ENCODE measurements at places on chromosomes 1 and 21. TPM values are rescaled to one million over a fixed set of nuclear protein-coding genes. Genes with fewer than 3 reads are reported as not detected.

GRCh38 chr1:8653878-8654277, 163.6 kb downstream of the RERE start:
- no peak for DNase-seq

DNA sequence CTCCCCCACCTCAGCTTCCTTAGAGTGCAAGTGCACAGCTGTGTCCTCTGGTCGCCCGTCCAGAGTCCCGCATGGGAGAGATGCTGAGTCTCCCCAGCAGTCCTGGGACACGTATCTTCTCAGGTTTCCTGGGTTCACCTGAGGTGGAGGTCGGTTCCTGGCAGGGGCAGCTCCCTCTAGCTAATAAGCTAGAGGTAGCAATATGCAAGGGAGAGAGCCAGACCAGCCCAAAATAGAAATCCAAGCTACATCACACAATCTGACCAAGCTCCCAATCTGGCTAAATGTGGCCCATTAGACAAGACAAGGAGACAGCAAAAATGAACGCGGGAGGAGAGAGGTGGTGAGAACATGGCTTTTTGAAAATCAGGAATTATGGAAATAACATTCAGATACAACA, 30.9 kb upstream of the CADM3 start:
- no peak for DNase-seq

DNA sequence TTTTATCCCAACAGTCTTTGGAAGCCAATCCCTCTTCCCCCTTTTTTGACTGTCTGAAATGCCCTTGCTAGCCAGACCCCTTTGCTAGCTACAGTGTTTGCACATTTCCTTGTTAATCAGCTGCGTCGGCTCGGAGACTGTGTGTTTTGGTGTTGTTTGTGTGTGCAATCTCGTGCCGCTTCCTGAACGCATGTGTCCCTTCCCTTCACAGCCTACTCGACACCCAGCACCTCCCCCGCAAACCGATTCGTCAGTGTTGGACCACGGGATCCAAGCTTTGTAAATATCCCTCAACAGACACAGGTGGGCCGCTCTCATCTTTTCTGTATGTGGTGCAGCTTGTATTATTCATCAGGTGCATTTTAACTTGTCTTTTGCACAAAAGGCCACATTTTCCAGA, 298.7 kb downstream of the TM2D1 start:
- DNase-seq, result no peak

DNA sequence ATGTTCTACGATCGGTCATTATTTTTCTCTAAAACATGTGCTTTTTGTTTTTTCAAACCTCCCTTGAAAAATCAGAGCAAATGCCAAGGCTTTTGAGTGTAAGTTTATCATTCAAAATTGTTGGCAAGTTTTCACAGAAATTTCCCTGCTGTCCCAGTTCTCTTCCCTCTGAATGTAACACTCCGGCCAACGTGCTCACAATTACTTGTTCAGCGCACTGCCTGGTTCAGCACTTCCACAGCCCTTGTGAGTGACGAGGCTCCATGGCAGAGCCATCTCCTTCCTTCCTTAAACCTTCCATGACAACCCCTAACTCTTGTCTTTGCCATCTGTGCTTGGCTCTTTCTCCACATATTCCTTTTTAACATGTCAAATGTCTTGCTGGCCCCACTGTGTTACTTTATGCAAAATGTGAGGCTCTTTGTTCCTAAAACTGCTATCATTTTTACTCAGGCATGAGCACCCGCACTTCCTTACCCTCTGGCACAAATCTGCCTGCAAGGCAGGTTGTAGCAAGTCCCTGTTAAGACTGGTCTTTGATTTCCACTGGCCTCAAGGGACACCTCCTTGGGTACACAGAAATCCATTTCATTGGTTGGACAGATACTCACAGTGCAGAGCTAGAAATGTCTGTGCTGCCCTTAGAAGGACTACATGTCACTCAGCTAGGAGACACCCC, 142.8 kb downstream of the HUNK start:
- DNase-seq, result no peak

DNA sequence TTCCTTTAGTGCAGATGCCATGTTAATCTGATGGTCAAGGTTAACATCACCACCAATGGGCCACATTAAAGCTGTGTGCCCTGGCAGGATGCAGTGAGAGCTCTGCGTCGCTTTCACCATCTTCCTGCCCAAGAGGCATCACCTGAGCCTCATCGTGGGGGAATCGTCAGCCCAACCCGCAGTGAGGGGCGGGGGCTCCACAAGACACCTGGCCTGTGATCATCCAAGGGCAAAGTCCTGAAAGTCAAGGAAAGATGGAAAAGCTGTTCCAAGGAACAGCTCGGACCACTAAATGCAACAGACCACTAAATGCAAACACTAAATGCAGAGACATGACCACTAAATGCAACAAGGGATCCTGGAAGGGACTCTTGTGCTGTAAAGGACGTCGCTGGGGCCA, 49.9 kb downstream of the WDR4 start:
- no peak for DNase-seq

- no peak for DNase-seq
Measured at GRCh38 chr1:165942927-165943597, 115.6 kb downstream of the UCK2 start.

GRCh38 chr1:20493839-20494608, 8.0 kb upstream of the CAMK2N1 start:
- DNase-seq, result peak; percentile 90

- DNase-seq, result no peak
Measured at GRCh38 chr1:192789871-192790270, 19.0 kb upstream of the RGS2 start.

- DNase-seq, result peak; percentile 97
Measured at GRCh38 chr1:225735252-225736149, 42.1 kb upstream of the SRP9 start.

DNA sequence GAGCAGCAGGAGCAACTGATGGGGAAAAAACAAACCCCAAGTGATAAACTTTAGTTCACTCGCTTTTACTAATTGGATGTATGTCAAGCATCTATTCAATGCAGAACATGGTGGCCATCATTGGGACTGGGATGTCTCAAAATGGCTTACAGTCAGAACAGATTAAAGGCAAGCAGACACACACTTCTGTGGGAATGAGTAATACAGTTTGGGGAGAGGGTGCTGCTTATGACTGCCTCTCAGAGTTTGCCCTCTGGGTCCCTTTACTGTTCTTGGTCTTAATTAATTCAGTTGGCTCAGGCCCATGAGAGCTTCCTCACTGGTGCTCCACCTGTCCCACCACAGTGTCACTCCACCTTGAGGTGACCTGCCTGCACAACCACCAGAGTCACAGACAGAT, 119.5 kb downstream of the TBX19 start:
- DNase-seq, result peak; percentile 29

DNA sequence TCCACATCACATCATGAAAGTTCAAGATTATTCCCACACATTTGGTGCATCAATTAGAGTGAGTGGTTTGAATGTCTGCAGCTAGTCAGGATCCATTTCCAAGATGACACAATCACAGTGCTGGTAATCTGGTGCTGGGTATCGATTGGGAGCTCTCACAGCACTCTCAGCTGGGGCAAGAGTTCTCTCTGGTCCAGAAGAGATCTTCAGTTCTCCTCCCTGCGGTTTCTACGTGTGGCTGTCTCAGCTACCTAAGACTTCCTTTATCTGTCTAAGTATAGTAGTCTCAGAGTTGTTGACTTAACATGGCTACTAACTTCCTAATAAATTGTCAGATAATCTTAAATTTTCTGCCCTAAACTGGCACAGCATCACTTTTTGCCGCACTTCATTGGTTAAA, 358.0 kb upstream of the BRINP3 start:
- DNase-seq, result no peak

- peak; percentile 87 for DNase-seq
Measured at GRCh38 chr1:24149866-24150233, 6.9 kb upstream of the IL22RA1 start.

The KPRP gene
- not detected for total RNA-seq

The ERICH3 gene
- not detected for total RNA-seq

The FCRL1 gene
- total RNA-seq, result not detected

The GPR89A gene
- total RNA-seq, result 120 TPM

The ATP6V1G3 gene
- total RNA-seq, result 0.84 TPM
